RPMI7951 (cell line): ENCODE measurements at places on chromosomes 3 and 15. TPM values are rescaled to one million over a fixed set of nuclear protein-coding genes. Genes with fewer than 3 reads are reported as not detected.
A peak's percentile ranks its signal among the peaks of the same experiment; 100 is the strongest.

DNA sequence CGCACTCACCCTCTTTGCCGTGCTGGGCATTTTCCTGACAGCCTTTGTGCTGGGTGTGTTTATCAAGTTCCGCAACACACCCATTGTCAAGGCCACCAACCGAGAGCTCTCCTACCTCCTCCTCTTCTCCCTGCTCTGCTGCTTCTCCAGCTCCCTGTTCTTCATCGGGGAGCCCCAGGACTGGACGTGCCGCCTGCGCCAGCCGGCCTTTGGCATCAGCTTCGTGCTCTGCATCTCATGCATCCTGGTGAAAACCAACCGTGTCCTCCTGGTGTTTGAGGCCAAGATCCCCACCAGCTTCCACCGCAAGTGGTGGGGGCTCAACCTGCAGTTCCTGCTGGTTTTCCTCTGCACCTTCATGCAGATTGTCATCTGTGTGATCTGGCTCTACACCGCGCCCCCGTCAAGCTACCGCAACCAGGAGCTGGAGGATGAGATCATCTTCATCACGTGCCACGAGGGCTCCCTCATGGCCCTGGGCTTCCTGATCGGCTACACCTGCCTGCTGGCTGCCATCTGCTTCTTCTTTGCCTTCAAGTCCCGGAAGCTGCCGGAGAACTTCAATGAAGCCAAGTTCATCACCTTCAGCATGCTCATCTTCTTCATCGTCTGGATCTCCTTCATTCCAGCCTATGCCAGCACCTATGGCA, 41.1 kb upstream of the CSTA start:
- no peak for DNase-seq

- peak; percentile 50 for DNase-seq
These were observed 126.5 kb upstream of the THBS1 start for GRCh38 chr15:39454189-39454986.

GRCh38 chr3:190345027-190345821, 23.0 kb upstream of the CLDN1 start:
- peak; percentile 85 for DNase-seq

DNA sequence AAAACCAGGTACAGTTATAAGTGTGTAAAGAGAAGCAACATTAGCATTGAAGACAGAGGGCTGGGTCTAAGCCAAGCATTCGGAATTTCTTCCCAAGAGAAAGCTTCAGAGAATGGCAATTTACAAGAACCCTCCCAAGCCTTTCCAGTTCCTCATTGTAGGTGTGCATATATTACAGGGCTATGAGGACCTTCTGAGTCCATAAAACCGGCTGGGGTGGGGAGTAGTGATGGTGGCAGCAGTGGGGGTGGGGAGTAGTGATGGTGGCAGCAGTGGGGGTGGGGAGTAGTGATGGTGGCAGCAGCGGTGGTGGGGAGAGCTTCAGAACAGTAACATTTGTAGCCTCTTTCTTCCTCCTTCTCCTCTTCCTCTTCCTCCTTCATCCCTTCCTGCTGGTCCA, 368.7 kb upstream of the UMPS start:
- no peak for DNase-seq

- DNase-seq: peak; percentile 42
These were observed 25.3 kb upstream of the ABHD17C start for GRCh38 chr15:80669663-80670273.

GRCh38 chr15:66707310-66708082, 5.5 kb downstream of the SMAD6 start:
- no peak for DNase-seq

GRCh38 chr3:114464548-114464947, 170.7 kb downstream of the TIGIT start:
- no peak for DNase-seq

- no peak for DNase-seq
These were observed 4.9 kb upstream of the TP63 start for GRCh38 chr3:189626286-189626685.

DNA sequence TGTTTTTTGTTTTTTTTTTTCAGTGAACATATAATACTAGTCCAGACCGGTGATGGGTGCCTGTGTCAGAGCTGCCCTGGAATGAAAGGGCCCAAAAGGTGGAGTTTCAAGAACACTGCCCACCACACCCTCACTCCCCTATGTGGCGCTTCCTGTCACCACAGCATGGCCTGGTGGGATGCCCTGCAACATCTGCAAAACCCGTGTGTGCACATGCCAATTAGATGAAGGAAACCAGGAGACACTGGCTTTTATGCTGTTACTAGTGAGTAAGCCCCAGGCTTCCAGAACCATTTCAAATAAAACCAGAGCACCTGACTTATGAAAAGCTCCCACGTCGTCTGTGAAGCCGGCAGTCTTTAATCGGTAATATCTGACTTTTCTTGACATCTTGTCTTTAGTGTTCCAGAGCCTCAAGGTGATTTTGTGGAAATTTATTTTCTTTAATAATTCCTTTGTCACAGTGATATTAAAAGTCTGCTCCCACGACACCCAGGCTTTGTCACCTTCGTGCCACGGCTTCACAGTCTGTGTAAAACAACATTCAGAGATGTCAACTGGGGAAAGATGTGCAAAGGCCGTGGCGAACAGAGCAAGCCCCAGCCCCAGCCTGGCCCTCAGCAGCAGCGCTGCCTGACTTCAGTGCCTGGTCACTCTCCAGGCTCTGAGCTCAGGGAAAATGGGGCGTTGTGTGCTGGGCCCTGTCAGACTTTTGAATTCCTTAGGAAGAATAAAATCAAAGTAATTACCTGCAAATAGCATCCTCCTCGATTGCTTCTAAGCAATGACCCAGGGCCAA, 6.4 kb downstream of the CFAP92 start:
- DNase-seq: no peak

DNA sequence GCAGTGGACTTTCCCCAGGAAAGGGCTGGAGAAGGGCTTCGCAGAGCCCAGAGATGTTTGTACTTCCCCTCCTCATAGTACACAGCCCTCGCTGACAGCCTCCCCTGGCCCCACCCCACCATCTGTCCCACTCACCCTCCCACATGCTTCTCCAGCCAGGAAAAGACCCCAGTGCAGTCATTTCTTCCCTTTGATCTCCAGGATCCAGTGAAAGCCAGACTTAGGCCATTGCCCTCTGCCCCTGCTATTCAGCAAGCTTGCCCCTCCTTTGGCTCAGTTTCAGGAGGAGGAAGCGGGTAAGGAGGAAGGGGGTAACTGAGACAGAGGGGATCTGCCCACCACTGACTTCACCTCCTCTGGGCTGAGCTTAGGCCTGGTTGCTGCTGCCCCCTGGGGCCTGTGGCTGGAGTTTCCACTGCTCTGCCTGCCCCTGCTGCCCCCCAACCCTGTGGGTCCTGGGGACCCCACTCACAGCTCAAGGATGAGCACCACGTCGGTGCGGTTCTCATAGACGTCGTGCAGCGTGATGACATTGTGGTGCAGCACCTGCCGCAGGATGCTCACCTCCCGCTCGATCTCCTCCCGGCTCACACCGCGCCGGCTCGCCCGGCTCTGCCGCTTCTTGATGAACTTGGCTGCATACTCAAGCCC, 63.1 kb downstream of the DAPK2 start:
- no peak for DNase-seq

DNA sequence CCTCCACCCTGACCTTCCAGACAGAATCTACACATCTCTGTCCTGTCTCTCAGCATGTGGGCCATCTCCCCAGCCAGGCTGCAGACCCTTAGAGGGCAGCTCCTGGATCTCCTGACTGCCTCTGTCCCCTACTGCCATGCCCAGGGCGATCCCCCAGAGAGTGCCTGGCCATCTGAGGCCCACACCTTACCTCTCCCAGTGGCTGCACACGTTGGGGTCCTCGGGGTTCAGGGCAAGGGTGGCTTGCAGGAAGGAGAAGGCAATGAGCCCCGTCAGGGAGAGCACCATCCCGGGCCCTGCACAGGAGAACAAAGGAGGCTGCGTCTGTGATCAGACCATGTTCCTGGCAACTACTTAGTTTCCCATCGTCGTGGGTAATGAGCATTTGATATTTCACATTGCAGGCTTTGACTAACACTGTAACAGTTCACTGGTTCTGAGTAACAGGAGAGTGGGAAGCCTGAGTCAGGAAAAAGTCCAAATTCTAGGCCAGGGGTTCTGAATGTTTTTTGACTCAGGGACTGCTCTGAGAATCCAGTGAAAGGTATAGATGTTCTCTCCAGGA, 125.4 kb downstream of the MEGF11 start:
- no peak for DNase-seq

Gene CCR9
- not detected in 2 replicates for total RNA-seq

Gene KLHL40
- total RNA-seq: not detected in 2 replicates

Gene CKMT1A
- 0.24 TPM in 1 of 2 replicates, not detected in the other for total RNA-seq

Gene LINGO1
- total RNA-seq: not detected in 2 replicates

Gene PLAAT1
- not detected in 2 replicates for total RNA-seq

Gene GRM7
- total RNA-seq: not detected in 2 replicates
